ENCODE measurements at places on chromosomes 2 and 18.

DNA sequence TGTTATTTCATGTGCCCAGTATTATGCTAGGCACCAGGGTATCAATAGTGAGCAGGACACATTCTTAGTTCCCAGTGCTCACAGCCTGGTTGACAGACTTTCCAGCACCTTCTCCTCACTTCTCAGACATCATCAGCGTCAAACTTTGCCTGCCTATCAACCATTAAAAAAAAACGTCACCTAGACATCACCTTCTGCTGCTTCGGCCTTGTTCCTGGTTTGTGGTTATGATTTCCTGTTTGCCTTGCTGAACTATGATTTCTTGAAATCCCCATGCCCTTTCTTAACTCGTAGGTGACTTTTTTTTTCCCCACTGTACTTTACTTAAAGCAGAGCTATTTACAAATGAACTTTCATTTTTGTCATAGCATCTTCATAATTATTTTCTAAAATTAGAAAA is 60.4 kb upstream of the NABP1 start:
- DNase-seq = no peak

GRCh38 chr2:96914332-96914731 is 44.5 kb upstream of the SEMA4C start:
- DNase-seq = no peak

- DNase-seq = no peak
Measured at GRCh38 chr2:38934742-38935141, 45.1 kb downstream of the ARHGEF33 start.

- no peak for DNase-seq
Measured at GRCh38 chr18:27202741-27203140, 17.6 kb upstream of the CHST9 start.

DNA sequence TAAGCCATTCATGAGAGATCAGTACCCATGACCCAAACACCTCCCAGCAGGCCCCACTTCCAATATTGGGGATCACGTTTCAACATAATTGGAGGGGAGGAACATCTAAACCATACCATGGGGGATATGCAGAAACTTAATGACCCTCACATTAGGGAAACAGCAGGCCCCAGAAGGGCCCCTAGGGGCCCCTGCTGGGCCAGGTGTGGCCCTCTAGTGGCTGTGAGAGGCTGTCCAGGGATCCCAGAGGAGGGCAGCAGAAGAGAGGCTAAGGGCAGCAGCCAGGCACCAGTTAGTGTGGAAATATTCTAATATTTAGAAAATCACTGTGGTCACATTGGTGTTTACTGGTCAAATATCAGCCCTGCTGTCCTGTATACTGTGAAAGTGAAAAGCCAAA is 49.3 kb upstream of the ANKRD44 start:
- DNase-seq = no peak

- no peak for DNase-seq
Measured at GRCh38 chr2:1968209-1968987, 224.1 kb upstream of the PXDN start.

DNA sequence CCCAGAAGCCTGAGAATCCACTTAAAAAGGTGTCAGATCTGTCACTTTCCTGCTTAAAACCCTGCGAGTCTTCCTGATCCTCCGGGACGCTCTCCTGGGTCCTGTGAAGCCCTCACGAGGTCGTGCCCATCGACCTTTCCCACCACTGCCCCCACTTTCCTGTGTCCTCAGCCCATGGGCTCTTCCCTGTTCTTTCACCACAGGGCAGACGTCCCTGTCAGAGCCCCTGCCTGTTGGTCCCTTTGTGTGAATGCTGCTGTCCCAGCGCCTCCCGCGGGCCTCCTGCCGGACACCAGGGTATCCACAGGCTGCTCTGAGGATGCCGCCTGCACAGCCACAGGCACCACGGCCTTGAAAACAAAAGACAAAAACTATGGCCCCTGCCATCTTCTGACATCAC is 125.6 kb downstream of the TMEM18 start:
- no peak for DNase-seq

DNA sequence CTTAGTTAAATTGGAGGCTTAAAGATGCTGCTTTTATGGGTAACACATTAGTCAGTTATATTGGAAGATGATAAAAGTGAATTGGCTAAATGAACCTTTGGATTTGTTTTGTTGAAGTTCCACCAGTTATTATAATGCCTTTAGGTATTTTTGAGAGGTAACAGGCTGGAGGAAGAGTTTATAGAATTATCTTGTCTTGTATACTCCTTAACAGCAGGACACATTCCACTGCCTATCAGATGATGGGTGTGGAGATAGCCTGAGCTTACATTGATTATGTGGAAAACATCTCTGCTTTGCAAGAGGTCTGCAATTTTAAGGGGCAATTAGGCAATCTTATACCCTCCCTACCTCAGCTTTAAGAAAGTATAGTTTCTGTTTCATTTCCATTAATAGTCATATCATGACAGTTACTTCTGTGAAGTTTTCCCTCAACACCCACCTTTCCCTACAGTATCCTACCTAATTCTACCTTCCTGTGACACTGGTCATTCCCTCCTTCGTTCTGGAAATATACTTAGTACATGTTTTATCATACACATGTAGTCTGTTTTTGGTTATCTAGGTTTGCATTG is 403.7 kb upstream of the SPRED2 start:
- no peak for DNase-seq

- peak; percentile 89 for DNase-seq
Measured at GRCh38 chr2:163735685-163736432, at the start of gene FIGN. FIGN (minus strand) TSS chr2:163736008; CDS start chr2:163734927, 1,081 bp downstream.

DNA sequence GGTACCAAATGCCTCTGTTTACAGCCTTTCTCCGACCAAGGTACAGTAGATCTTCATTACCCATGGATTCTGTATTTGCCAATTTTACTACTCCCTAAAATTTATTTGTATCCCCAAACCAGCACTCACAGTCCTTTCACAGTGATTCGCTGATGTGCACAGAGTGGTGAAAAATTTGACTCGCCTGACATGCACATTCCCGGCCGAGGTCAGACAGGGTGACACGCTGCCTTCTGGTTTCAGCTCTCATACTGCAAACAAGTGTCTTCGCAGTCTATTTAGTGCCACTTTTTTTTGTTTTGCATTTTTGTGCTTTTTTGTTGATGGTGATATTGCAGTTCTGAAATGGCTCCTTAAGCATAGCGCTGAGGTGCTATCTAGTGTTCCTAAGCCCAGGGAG is 71.0 kb downstream of the MAPK4 start:
- DNase-seq = no peak

DNA sequence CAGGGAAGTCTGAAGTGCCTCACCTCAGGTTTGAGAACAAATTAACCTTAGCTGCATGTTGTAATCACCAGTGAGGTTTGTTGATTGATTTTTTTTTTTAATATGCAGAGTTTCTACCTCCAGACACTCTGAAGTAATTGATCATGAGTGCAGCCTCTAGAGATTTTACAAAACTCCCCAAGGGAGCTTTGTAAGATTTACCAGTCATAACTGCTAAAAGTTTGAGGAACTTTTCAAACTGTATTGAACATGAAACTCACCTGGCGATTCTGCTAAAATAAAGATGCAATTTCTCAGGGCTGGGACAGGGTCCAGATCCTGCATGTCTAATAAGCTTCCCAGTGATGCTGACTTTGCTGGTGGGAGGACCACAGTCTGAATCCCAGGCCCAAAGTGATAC is 339.6 kb upstream of the DCC start:
- DNase-seq = no peak

- DNase-seq = no peak
Measured at GRCh38 chr2:42110641-42111322, 58.4 kb upstream of the EML4 start.

DNA sequence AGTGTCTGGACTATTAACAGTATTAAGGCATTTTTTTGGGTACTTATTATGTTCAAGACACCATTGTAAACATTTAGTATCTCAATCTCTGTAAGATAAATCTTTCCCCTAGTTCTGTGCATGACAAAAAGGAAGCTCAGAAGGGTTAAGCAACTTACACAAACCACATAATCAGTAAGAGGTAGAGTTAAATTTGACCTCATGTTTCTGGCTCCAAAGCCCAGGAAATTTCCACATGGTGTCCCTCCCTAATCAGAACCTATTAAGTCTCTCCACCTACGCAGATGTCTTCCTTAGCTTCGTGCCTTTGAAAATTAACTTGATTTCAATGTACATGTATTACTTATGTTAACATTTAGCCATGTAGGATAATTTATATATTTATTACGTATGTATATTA is 2.0 kb downstream of the MFSD6 start:
- DNase-seq = no peak

DNA sequence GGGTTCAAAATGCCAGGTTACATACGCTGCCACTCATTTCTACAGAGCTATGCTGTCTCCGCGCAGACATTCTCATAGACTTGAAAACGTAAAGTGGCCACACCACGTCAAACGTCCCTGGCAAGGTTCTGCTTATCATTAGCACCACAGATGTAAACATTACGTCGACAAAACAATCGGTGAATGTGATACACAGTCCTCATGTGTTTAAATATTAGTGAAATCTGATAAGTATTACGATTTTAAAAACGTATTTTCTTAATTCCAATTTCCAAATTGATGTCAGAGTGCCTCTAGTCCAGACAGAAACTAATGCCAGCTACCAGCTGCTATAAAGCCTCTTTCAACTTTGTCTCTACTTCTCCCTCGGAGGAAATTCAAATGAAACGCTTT is 1.2 kb downstream of the STK17B start:
- DNase-seq = no peak

- DNase-seq = no peak
Measured at GRCh38 chr2:183034806-183035205, 3.5 kb downstream of the NCKAP1 start.

DNA sequence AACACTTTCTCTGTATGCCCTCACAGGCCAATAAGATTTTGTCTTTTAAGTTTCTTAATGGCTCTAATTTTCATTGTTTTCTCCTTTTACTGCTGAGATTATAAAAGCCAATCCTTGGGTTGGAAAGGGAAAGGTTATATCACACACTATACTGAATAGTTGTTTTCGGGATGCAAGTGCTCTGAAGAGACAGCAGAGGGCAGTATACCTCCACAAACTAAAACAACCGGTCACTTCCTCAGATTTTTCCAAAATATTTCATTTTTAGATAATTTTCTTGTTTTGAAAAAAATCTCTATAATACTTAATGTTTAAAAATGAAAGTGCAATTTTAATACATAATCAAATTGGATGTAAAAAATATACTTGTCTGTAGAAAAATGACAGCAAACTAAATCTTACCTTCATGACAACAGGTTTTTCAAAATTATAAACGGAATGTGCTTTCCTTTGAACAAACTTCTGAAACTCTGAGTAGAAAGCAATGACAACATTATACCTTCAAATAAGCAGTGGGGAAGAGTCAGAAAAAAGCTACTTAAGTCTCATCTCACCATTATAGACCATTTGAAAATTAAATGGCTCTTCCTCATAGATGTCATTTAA is 82.7 kb downstream of the ORC4 start:
- no peak for DNase-seq

DNA sequence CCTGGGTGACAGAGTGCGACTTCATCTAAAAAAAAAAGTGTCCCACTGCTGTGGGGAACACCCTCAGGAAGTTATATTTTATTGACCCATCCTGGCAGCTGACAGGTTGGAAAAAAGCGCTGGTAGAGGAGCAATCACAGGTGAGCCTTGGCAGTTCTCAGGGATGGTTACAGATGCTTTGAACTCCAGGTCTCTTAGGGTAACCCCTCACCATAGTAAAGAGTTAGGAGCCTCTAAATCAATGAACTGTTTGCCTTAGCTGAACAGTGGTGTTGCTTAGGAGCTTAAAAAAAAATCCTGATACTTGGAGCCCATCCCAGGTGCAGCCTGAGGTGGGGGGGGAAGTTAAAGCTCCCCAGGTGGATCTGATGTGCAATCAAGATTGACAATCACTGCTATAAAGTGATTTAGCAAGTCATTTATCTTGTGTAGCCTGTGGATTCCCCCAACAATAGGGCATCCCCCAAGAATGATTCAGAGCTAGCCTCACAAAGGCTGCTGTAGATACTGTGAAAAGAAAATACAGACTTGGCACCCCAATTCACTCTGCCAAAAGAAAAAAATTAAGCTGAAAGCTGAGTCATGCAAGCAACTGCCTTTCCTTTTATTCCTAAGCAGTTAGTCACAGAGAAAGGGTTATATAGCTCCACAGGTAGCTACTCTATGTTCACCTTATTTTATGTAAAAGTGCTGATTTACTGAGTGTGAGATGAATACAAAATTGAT is 14.8 kb downstream of the SLC16A14 start:
- no peak for DNase-seq

DNA sequence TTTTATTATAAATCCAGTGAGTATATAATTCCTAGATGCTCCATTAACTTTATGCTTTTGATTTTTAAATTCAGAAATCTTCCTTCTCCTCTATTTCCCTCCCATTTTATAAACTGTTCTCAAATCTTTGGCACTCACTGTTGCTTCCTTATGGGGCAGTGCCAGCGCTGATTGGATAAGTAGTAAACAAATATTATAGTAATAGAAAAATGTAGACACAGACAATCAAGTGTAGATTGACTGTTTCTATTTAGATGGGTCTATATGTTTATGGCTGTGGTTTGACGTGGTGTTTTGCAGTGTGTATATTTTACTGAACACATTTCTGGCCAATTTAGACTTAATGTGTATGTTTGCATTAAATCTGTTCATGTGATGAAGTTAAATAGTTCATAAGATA is 36.6 kb downstream of the LYPD6B start:
- DNase-seq = no peak

DNA sequence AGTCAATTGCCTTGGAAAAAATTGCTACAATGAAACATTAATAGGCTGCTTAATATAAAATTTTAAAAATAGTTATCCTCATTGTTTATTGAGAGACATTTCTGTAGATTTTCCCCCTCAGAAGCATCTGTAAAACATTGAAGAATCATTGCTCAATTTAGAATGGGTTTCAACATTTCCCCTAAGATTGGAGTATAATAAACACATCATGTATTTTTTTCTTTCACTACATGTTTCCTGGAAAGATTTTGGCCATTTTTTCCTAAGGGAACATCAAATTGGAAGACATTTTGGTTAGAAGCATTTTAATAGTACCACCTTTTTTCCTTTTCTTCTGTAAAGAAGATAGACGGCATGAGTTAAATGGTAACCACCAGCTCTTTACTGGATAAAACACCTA is 443.2 kb upstream of the SPHKAP start:
- no peak for DNase-seq

- DNase-seq = no peak
Measured at GRCh38 chr2:174376967-174377366, 18.6 kb upstream of the SCRN3 start.

Data from head of caudate nucleus (tissue), 42 donors.